Activated CD4-positive, CD25-positive, alpha-beta regulatory T cell treated with anti-CD3 and anti-CD28 coated beads, Interleukin-2, amount 50 U/mL, for 24 hours (primary cell): ENCODE measurements at places on chromosomes 5 and 9.

- no peak for ATAC-seq
Observed at GRCh38 chr9:117974108-117974507, 269.9 kb downstream of the TLR4 start.

GRCh38 chr9:124868511-124869465 lies 6.9 kb downstream of the ARPC5L start:
- ATAC-seq = peak; percentile 66

DNA sequence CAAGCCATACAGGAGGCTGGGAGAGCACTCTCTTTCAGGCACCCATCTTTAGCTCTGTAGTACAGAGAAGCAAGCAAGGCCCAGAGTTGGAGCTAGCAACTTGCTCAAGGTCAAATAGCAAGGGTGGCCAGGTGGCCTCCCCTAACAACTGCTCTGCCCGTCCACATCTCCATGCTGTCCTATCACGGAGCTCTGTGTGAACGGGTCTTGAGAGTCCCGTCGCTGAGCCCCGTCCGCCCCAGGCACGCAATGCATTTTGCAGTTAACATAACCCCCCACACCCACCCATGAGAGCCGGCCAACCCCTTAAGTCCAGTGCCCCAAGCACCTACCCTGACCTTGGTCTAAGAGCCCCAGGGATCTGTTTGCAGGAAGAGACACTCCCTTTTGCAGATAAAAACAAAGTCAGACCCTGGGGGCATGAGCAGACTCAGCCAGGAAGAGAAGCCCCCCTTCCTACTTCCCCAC lies 1.5 kb downstream of the RNF44 start:
- ATAC-seq = no peak

GRCh38 chr5:177370488-177371119 lies 12.9 kb downstream of the RGS14 start:
- ATAC-seq = peak; percentile 61

- ATAC-seq = no peak
Observed at GRCh38 chr5:148950471-148950863, 112.4 kb downstream of the SH3TC2 start.

GRCh38 chr5:179930788-179931473 lies 23.2 kb upstream of the TBC1D9B start:
- ATAC-seq = no peak

DNA sequence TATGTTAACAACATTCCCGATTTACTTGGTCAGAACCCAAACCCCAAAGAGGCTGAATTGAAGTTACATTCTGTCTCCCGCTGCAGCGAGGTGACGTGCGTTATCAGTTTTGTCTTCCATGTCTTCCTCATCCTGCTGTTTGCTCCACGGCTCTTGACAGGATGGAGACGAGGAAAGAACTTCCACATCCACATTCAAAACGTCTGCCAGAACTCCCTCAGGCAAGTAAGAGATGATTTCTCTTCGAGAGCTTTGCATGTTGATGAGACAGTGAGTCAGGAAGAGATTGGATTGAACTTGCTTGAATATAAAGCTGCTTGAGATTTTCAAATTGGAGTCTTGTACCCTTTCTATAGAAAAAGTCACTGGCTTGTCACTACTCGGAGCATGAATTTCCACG lies 242.6 kb downstream of the AUH start:
- no peak for ATAC-seq

GRCh38 chr9:36820392-36820861 lies 213.6 kb downstream of the PAX5 start:
- no peak for ATAC-seq

GRCh38 chr9:135165003-135165711 lies 77.7 kb downstream of the OLFM1 start:
- no peak for ATAC-seq

GRCh38 chr5:125611541-125611940 lies 811.7 kb upstream of the GRAMD2B start:
- no peak for ATAC-seq

DNA sequence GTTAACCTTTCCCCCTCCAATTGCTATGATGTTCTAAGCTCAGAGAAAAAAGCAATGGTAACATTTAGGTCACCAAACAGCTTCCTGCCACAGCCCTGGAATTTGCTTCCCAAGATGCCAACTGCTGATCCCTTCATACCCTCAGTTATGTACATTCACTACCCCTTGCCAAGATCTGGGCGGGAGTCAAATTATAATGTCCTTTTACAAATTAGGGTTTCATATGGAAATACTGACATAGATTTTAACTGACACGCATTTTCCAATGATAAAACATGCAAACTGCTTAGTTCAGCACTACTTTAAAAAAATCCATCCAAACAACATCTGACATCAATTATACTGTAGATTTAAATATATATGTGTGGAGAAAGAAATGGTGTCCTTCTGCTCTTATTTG lies 5.0 kb downstream of the LOX start:
- ATAC-seq = no peak

GRCh38 chr9:120397453-120397852 lies 182.5 kb downstream of the CDK5RAP2 start:
- no peak for ATAC-seq

DNA sequence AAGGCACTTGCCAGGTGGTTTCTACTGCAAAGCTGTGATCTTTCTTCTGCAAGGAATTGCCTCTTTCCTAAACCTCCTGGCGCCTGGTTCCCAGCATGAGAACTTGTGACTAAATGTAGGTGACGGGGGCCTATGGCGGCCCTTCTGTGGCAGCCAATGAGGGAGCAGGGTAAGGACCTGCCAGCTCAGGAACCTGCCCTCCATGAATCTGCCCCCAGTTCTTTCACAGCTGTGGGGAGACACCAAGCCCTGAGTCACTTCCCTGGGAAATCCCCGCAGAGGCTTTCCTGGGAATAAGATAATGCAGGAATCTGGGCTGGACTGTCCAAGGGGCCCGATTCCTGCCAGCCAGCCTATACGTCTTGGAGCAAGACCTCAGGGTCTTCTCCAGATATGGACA lies 56.7 kb upstream of the CTNNA1 start:
- ATAC-seq = no peak

DNA sequence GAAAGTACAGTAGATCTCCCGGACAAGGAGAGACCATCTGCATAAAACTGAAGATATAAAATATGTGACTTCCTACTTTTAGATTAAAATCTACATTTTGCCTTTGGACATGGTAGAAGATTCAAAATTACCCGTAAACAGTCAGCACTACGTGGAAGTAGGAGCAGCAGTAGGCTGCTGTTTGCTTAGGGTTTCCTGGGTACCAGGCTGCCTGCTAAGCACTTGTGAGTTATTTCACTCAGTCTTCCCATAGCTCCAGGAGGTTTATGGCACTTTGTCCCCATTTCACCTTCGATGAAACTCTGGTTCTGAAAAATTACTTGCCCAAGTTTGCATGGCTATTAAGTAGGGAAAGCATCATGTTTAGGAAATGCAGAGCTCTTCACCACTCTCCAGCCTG lies 92.6 kb downstream of the STK32A start:
- no peak for ATAC-seq

DNA sequence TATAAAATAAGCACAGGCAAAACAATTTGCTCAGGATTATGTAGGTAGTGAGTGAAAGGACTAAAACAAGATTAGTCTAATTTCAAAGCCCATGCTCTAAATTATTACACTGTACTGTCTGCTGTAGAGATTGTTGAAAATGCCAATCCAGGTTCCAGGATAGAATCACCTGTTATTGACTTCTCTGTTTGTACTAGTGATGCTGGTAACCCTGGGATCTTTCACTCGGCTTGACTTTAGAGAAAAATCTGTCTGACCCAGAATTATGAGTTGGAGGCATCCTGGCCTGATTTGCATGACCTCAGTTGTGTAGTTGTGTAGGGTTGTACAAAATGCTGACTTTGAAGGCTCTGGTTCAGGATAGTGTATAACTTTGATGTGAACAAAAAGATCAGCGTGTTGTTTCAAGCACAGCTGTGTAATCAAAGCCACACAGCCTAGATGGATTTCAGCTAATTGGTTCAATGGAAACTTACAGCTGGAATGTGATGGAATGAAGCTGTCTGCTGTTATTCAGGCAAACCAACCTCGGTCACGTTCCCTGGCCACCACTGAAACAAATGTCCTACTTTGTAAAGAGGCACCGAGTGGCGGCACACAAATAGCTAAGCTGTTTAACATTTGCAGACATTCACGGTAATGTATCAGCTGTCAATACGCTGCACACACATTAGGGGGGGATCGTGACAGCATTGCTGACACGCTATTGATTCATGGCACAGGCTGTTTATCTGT lies 340.3 kb downstream of the KCTD16 start:
- no peak for ATAC-seq

GRCh38 chr9:85414390-85414789 lies 327.4 kb downstream of the AGTPBP1 start:
- no peak for ATAC-seq

- ATAC-seq = no peak
Observed at GRCh38 chr5:148972974-148973374, 89.9 kb downstream of the SH3TC2 start.

DNA sequence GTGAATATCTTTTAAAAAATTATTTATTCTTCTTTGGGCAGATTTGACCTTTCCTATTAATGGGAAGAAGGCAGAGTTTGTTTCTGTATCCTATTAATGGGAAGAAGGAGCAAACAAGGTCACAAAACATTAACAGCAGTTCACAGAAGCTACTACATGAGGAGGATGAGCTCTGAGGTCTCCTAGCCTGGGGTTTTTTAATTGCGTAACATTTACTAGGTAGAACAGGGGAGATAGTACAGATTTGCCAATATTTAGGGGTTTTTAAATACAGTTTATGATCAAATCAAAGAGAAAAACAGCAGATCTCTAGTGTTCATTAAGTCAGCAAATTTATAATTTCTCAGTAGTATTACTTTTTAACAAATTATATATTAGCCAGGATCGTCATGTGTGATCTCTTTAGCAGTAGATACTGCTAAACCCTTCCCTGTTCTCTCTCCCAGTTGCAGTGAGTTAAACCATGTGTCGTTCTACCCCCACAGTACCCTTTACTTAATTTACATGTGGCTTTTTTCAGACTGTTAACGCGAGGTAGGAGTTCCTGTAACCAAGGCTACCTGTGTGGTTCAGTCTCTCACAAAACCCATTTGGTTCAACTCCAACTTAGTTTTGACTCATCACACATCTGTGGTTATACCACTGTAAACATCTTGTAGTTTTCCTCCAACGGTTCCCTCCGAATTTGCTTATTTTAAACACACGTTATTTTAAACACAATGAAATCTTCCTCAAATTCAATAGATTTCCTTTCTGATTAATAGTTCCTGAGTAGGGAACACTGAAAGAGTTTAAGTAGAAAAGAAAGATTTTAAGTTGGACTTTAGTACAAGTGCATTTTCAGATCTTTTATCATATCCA lies 13.3 kb downstream of the SLC25A46 start:
- peak; percentile 88 for ATAC-seq

GRCh38 chr5:92455011-92455410 lies 1071.9 kb upstream of the ARRDC3 start:
- ATAC-seq = no peak

DNA sequence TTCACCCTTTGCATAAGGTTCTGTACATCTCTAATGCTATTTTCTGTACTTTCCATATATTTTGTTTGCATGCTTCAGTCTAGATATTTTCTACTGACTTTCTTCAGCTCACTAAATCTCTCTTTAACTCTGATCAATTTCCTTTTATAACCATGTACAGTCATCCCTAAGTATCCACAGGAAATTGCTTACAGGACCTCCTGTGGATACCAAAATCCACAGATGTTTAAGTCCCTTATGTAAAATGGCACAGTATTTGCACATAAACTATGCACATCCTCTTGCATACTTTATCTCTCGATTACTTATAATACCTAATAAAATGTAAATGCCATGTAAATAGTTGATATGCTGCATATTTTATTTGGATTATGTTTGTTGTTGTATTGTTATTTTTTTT lies 442.1 kb downstream of the TLE4 start:
- ATAC-seq = no peak

- ATAC-seq = no peak
Observed at GRCh38 chr5:127515693-127516440, 1.6 kb upstream of the PRRC1 start.

DNA sequence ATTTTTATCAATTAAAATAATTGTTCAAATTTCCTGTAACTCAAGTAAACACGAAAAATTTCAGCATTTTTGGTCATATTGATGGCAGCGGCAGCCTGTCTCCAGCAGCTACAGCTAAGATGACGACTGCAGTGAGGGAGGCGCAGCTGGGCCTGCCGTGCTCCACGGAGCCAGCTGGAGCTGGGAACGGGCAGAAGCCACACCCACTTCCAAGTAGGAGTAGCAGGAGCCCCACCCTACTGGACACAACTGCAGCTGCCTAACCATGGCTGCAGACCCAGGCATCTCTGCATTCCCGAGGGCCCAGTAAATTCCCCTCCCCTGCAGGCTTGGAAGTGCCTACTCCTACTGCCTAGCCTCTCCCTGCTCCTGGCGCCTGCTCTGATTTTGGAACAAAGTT lies 2031.7 kb downstream of the EFNA5 start:
- no peak for ATAC-seq

DNA sequence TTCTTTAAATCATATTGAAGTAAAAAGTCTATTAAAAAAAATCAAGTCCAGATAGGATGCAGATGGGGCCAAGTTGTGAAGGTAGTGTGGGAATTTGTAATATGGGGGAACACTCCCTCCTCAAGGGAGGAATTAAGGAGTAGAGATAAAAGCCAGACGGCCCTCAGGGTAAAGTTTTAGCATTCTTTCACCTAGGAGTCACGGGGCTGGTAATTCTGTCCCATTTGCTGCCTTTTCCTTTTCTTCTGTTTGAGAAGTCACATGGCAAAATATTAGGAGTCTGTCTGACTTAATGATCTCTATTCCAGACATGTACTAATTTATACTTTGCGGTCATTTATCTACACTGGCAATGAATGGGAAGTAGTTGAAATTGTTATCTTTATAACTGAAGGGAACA lies 61.9 kb downstream of the SNX24 start:
- ATAC-seq = no peak

- ATAC-seq = no peak
Observed at GRCh38 chr5:14440223-14440581, 141.4 kb upstream of the OTULINL start.

- ATAC-seq = no peak
Observed at GRCh38 chr9:127172066-127172707, 49.8 kb upstream of the ANGPTL2 start.

DNA sequence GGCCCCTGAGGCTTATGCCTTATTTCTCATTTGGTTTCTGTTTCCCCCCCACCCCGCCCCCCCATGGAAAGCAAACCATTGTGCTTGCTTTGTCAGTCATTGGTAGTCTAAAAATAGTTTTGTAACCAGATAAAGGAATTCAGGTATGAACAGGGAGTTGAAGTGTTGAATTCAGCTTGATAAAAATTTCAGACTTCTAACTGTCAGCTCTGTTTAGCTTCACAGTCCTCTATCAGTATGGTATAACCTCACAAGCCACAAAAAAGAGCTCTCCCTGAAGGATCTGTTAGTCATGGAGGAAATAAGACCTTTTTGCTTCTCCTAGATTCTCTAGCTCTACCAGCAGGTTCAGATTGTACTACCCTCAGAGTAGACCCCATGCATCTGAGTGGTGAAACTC lies 378.1 kb downstream of the TMEM38B start:
- ATAC-seq = no peak

- ATAC-seq = no peak
Observed at GRCh38 chr9:96350866-96351265, 32.6 kb downstream of the SLC35D2 start.

GRCh38 chr9:136502940-136503550 lies 20.2 kb upstream of the SEC16A start:
- ATAC-seq = no peak

GRCh38 chr5:76709762-76710161 lies 6.2 kb upstream of the F2R start:
- ATAC-seq = no peak
